NT2/D1 (cell line): ENCODE measurements at places on chromosomes 5 and 9.

- DNase-seq: no peak
Observed at GRCh38 chr9:130144703-130145102, 27.5 kb upstream of the NCS1 start.

DNA sequence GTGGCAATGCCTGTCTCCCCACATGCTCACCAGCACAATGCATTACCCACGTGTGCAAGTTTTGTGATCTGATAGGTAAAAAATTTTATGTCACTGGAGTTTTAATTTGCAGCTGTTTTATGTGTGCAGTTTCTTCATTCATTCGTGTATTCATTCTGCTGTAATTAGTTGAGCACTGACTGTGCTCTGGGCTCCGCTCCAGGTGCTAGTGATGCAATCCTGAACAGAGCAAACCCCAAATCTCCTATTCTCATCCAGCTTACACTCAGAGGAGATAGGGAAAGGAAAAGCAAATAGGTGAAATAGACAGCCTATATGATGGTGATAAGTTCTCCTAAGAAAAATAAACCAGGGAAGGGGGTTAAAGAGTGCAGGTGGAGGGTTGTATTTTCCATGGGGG, 148.4 kb downstream of the TENT4A start:
- DNase-seq: no peak

- DNase-seq: no peak
Observed at GRCh38 chr9:34551751-34552605, 29.2 kb upstream of the ENHO start.

DNA sequence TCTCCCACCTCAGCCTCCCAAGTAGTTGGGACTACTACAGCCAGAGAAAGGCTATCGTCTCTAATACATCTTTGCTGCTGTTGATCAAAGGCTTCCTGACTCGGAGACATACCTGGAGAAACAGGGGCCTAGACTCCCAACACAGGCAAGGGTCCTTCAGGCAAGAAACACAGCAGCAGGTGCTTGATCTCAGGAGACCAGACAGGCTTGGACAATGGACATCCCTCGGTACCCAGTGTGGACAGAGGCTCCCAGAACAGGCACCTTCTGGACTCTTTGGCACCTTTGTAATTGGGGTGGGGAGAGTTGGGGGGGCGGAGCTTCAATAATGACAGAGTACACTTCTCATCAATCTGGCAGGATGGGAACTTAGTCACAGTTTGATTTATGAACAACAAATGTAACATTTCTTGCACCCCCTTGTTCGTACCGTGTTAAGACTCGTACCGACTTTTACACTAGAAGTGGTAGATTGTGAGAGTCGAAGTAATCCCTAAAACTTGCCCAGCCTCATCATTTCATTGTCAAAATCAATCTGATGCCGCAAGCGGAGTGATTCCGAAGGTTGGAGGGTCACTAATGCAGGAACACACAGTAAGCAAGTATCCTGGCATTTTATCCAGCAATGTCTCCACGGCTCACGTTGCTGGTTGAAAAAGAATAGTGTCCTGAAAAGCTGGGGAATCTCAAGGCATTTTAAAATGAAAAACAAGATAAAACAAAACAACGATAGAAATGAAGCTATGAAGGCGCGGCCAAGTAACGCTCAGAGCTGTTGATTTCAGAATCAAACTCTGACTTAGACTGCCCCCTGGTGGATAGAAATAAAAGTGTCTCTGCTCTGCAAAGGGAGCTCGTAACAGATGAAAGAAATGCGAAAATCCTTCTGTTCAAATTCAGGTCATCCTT, 46.4 kb upstream of the STK32A start:
- peak; percentile 47 for DNase-seq

GRCh38 chr9:1969898-1970297, 45.2 kb upstream of the SMARCA2 start:
- no peak for DNase-seq

- DNase-seq: no peak
Observed at GRCh38 chr5:43233946-43234345, 41.9 kb downstream of the NIM1K start.

GRCh38 chr9:134735441-134736175, 94.0 kb downstream of the COL5A1 start:
- no peak for DNase-seq
